ENCODE measurements at places on chromosomes 6 and 20. TPM values are rescaled to one million over a fixed set of nuclear protein-coding genes. Genes with fewer than 3 reads are reported as not detected.

SIRPB2 gene
- 0.84 TPM for total RNA-seq

SLC13A3 gene
- 2.7 TPM for total RNA-seq

DNA sequence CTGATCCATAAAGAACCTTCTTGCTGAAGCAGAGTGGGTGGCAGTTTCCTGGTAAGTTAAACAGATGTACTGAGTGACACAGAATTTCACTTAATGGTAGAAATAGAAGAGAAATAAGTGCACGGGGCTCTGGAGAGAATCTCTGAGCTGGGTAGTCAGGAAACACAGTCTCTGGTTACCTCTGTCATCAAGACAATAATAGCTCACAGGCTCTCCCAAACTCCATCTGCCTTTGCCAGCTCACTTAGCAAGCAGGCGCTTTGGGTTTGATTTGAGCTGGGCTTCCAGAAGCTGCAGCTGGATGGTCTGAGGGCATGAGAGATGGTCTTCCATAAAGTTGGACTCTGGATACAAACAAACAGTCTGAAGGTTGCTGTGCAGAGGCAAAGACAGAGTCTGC is 39.6 kb upstream of the PRSS35 start:
- H3K4me3 ChIP-seq = no peak overlapping the region
- H3K27ac ChIP-seq = no peak overlapping the region
- no peaks in the 10 kb centered on the region for H3K27me3 ChIP-seq
- no peaks in the 10 kb centered on the region for H3K36me3 ChIP-seq

ADTRP gene
- total RNA-seq = 0.22 TPM

RGS19 gene
- 5.2 TPM for total RNA-seq

CDSN gene
- not detected for total RNA-seq

BMP6 gene
- 1.3 TPM for total RNA-seq

DNA sequence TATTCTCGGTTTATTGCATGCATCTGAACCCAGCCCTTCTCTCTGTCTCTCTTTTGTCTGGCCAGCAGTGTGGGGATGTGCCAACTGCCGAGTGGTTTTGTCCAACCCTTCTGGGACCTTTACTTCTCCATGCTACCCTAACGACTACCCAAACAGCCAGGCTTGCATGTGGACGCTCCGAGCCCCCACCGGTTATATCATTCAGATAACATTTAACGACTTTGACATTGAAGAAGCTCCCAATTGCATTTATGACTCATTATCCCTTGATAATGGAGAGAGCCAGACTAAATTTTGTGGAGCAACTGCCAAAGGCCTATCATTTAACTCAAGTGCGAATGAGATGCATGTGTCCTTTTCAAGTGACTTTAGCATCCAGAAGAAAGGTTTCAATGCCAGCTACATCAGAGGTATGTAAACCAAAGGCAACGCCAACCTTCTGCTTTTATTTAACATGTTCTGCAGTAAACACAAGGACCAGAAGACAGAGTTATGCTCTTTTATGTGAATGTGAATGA is 65.8 kb downstream of the ADGRG6 start:
- H3K27ac ChIP-seq = peak overlapping the region; percentile 8
- H3K36me3 ChIP-seq = no peaks in the 10 kb centered on the region
- DNase-seq = peak; percentile 72

SSTR4 gene
- total RNA-seq = not detected

DNA sequence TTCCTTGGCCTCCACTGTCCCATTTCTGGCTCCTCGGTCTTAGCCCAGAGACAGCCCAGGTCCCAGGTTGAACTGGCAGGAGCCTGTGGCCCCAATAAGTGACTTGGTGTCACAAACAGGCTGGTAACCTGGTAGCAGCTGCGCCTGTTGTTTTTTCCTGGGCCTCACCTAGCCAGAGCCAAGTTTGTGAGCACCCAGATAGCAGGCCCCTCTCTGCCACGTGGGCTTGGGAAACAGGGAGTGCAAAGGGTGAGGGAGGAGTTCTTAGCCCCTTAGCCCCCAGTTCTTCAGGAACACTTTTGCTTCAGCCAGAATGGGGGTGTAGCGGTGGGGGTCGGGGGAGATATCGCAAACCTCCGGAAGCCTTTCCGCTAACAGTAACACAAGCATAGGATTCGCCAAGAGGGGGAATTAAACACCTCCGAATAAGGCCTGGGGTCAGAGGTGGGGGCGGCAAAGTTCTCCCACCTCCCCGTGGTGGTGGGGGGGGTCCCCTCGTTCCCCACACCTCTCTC is 760 bp downstream of the C6orf132 start:
- peaks cover 31% of the 10 kb centered on the region for H3K27me3 ChIP-seq
- H3K4me1 ChIP-seq = peaks cover 14% of the 10 kb centered on the region
- H3K4me3 ChIP-seq = peak overlapping the region; percentile 37
- no peaks in the 10 kb centered on the region for H3K36me3 ChIP-seq
- H3K27ac ChIP-seq = no peak overlapping the region
- no peak for DNase-seq

DNA sequence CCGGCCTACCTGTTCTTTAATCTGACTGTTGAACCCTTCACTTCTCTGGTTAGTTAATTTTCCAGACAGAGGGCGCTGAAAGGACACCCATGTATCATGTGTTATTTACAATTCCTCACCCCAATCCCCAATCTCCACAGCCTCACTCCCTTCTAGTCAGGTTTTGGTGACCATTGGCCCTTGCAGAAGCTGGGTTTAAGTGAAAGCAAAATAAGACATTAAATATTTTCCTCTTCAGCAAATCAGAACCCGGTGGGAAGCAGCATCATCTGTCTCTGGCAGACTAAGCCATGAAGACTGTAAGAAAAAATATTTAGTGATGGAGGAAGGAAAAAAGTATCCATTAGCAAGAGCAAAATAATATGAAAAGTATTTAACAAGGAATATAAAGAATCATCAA is 9.4 kb upstream of the HLA-DQA1 start:
- peak; percentile 65 for DNase-seq
- no peak overlapping the region for H3K4me3 ChIP-seq
- no peak overlapping the region for H3K27ac ChIP-seq
- no peaks in the 10 kb centered on the region for H3K27me3 ChIP-seq
- H3K4me1 ChIP-seq = no peaks in the 10 kb centered on the region

GRCh38 chr6:44192428-44193041 is 24.2 kb upstream of the MYMX start:
- no peaks in the 10 kb centered on the region for H3K27me3 ChIP-seq
- DNase-seq = no peak
- no peak overlapping the region for H3K4me3 ChIP-seq
- peaks cover 2% of the 10 kb centered on the region for H3K4me1 ChIP-seq
- H3K36me3 ChIP-seq = no peaks in the 10 kb centered on the region
- H3K27ac ChIP-seq = peak overlapping the region; percentile 36

SPDEF gene
- total RNA-seq = 0.04 TPM

MLN gene
- total RNA-seq = not detected
